ENCODE measurements at places on chromosomes 5 and 9.

- no peak for DNase-seq
Observed at GRCh38 chr5:32827981-32828380, 116.9 kb downstream of the NPR3 start.

- no peak for DNase-seq
Observed at GRCh38 chr5:93303291-93303691, 277.7 kb downstream of the NR2F1-AS1 start.

DNA sequence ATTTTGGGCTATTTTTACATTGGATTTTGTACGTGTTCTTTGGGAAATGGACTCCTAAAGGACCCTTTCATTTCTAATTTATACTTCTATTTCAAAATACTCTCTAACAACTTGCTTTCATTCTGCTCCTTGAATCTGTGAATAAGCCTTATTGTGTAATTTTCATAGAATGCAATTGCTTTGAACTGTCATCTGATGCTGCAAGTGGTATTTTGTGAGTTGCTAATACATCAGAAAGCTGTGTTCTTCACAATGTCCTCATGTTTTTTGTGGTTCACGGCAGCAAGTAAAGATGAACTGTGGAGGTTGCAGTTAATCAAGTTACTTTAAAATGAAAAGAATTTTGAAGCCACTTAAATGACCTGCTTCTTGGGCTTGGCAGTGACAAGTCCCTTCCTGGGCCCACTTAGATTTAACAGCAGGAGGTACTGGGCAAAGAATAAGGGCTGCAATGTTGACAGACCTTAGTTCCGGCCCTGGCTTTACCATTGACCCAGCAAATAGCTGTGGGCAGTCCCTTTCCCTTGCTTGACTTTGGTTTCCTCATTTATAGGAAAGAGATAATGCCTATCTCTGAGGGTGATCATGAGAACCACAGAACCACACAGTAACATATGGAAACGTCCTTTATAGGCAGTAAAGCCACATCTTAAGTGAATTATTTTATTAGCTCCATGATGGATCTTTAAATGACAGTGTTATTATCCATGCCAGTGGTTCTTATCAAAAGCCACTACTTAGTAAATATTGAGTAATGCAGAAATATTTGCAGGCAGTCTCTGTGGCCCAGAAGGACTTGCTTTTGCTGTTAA is 54.8 kb downstream of the IQGAP2 start:
- DNase-seq = no peak

DNA sequence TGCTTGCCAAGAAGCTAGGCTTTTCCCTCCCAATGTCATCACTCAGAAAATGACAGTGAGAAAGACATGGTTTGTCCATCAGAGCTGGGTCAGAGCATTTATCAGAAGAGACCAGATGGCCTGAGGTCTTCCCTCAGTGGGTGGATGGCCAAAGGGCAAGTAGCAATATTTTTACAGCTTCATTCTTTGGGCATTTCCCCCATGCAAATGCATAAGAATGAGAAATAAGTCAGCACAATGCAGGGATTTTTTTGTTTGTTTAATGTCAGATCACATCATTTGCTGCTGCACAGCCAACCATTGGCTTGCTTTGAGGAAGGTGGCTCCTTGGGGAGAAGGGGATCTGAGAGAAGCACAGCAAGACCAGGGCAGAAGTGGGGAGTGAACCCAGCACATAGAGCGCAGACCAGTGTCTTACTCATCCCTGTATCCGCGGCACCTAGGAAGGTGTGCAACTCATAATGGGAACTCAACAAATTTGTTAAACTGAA is 209.6 kb downstream of the SEMA6A start:
- DNase-seq = no peak

DNA sequence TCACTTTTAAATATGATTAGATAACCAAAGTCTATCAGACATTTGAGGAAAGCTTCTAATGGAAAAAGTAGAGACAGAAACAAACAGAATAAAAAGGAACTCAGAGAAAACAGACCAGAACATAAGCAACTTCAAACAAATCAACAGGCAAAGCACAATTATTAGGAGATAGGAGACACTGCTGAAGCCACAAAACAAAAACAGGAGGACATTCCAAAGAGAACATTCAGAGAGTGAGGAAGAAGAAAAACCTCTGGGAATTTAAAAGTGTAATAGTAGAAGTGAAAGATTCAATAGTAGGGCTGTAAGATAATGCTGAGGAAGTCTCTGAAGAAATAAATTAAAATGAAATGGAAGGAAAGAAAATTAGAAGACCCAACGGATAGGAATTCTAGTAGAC is 83.2 kb upstream of the TBCA start:
- DNase-seq = no peak
